ENCODE measurements at places on chromosomes 16 and 17. TPM values are rescaled to one million over a fixed set of nuclear protein-coding genes. Genes with fewer than 3 reads are reported as not detected.

- DNase-seq = no peak
These were observed 135.2 kb upstream of the CPHXL start for GRCh38 chr16:75861311-75862097.

GRCh38 chr16:54459509-54460262 is 173.1 kb upstream of the IRX3 start:
- no peak for DNase-seq

GRCh38 chr17:68378268-68379176 is 78.8 kb downstream of the WIPI1 start:
- DNase-seq = peak; percentile 99

GRCh38 chr17:65888649-65889048 is 303.3 kb downstream of the CEP112 start:
- DNase-seq = no peak

GDPD1 gene
- 3.7 TPM for total RNA-seq

TSR1 gene
- 25.9 TPM for total RNA-seq

KRT9 gene
- total RNA-seq = not detected

DNA sequence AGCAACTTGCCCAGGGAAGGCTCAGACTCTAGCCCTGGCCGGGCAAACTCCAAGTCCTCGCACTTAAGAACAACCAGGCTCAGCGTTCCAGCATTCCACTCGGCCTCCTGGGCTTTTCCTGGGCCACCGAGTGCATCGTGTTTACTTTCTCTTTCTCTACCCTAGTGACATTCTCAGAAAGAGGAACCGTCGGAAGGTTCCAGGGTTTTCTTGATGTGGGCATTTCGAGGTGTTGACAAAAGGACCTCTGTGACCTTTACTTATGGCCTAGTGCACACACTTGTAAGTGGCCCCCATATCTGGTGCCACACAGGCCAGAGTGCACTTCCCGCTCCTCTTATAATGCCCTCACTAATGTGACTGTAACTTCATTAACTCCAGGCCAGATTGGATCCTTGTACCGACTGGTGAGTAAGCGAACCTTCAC is 3.1 kb upstream of the BANP start:
- no peak for DNase-seq

RCVRN gene
- total RNA-seq = 0.37 TPM

DNA sequence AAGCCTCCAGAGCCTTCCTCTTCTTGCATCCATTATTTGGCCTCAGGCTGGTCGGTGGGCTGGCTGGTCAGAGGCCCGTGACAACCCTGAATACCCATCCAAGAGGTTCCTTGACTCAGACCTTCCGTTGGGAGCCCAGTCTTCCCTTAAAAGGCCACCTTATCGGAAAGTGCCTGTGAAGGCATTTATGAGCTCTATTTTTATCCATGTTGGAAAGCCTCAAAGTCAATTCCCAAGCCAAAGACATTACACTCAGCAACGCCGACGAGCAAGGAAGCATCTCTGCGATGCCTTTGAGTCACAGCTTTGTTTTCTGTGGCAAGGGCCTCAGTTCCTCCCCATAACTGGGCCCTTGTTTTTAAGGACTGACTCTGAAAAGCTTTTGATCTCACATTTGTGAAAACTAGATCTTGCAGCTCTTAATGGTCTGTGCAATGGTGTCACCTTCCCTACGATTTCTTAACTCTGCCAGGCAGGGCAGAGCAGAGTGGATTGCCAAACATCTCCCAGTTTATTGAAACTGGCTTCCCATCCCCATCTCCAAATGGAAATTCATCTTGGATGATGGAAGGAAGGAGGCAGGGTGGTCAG is 13.3 kb upstream of the SPOP start:
- peak; percentile 85 for DNase-seq

GRCh38 chr17:70868149-70868548 is 698.8 kb downstream of the KCNJ2 start:
- no peak for DNase-seq

- DNase-seq = no peak
These were observed 82.9 kb upstream of the RCVRN start for GRCh38 chr17:9987779-9988585.
